ENCODE measurements at places on chromosomes 13 and 19.
A peak's percentile ranks its signal among the peaks of the same experiment; 100 is the strongest.

DNA sequence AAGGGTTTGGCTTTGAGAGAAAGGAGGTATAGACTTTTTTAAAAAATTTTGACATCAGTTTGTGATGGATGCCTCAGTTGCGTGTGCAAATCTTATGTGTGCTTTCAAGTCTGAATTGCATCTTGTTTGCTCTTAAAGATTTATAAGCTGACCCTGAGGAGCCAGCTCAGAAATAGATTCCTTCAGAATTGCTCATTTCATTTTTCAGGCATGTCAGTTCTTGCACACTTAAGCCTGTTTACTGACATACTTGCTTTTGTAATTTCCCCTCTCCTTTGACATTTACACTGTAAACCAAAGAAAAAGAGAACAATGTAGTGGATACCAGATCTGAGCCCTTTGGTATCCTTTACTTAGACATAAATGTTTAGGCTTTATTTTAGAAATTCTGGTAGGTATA lies 87.6 kb downstream of the RNF17 start:
- no peak overlapping the region for H3K27ac ChIP-seq
- H3K36me3 ChIP-seq, result no peaks in the 10 kb centered on the region
- no peak for DNase-seq
- H3K27me3 ChIP-seq, result peaks cover 7% of the 10 kb centered on the region
- H3K4me3 ChIP-seq, result no peak overlapping the region

DNA sequence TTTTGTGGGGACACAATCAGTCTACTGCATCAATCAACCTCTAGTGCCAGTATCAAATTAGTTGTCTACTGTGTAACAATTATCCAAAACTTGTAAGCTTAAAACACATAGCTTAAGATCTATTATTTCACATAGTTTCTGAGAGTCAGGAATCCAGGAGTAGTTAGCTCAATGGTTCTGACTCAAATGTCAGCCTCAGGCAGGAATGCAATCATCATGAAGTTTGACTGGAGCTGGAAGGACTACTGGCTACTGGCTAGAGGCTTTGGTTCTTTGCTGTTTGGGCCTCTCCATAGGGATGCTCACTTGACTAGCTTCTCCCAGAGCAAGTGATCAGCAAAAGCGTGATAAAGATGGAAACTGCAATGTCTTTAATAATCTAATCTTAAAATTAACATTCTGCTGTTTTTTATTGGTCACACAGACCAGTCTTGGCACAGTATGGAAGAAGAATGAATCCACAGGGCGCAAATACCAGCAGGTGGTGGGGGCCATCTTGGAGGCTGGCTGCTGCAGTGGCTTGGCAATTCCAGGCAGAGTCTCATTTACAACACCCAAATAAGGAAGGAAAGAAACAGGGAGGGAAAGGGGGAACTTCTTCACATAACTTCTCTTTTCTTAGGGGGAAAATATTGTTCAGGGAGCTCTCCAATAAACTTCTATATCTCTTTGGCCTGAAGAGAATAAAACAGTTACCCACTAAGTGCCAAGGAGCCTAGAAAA lies 15.7 kb downstream of the CAB39L start:
- no peak overlapping the region for H3K27ac ChIP-seq
- no peak overlapping the region for H3K4me3 ChIP-seq
- no peak for DNase-seq
- no peaks in the 10 kb centered on the region for H3K4me1 ChIP-seq
- peaks cover 10% of the 10 kb centered on the region for H3K36me3 ChIP-seq

DNA sequence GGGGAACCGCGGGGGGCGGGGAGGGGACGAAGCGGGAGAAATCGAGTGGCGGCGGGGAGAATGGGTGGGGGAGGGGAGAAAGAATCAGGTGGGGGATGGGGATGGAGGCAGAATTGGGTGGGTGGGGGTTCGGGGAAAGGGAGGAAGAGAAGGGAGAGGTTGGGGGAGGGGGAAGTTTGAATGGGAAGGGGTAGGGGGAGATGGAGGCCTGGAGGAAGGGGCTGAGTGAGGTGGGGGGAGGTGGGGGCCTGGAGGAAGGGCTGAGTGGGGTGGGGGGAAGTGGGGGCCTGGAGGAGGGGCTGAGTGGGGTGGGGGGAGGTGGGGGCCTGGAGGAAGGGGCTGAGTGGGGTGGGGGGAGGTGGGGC lies 403 bp upstream of the ADAMTS10 start:
- no peaks in the 10 kb centered on the region for H3K36me3 ChIP-seq
- peaks cover 5% of the 10 kb centered on the region for H3K4me1 ChIP-seq
- DNase-seq, result no peak
- H3K27ac ChIP-seq, result no peak overlapping the region

DNA sequence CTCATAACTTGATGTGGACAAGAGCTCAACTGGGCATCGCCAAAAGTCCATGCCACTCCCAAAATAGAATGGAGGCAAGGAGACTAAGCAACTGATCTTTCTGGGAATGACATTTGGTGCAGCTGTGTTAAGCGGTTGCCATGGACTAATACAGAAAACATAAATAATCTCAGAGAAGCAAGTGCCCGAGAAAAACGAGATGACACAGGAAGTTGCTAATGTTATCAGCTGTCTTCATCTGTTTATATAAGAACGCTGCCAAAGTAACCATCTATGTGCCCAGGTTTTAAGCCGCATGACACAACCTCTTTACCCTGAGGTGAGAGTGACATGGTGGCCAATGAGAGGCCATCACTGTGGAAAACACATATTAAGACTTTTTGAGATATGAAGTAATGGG lies 54.9 kb upstream of the SACS start:
- H3K36me3 ChIP-seq, result no peaks in the 10 kb centered on the region
- peak overlapping the region; percentile 74 for H3K27ac ChIP-seq
- peak; percentile 57 for DNase-seq
- H3K27me3 ChIP-seq, result no peaks in the 10 kb centered on the region
- no peak overlapping the region for H3K4me3 ChIP-seq
- no peaks in the 10 kb centered on the region for H3K4me1 ChIP-seq

- H3K27me3 ChIP-seq, result no peaks in the 10 kb centered on the region
- no peak for DNase-seq
- no peak overlapping the region for H3K27ac ChIP-seq
- H3K36me3 ChIP-seq, result no peaks in the 10 kb centered on the region
These were observed 34.6 kb downstream of the CEBPA start for GRCh38 chr19:33267706-33268105.

GRCh38 chr19:51040151-51040550 lies 5.3 kb upstream of the KLK12 start:
- no peak for DNase-seq
- H3K27me3 ChIP-seq, result peaks cover 21% of the 10 kb centered on the region
- H3K27ac ChIP-seq, result no peak overlapping the region
- no peaks in the 10 kb centered on the region for H3K36me3 ChIP-seq
- no peaks in the 10 kb centered on the region for H3K4me1 ChIP-seq

GRCh38 chr13:48906200-48906599 lies 69.5 kb upstream of the FNDC3A start:
- H3K27me3 ChIP-seq, result no peaks in the 10 kb centered on the region
- no peak overlapping the region for H3K4me3 ChIP-seq
- no peak overlapping the region for H3K27ac ChIP-seq
- no peaks in the 10 kb centered on the region for H3K36me3 ChIP-seq
- H3K4me1 ChIP-seq, result no peaks in the 10 kb centered on the region
- no peak for DNase-seq

DNA sequence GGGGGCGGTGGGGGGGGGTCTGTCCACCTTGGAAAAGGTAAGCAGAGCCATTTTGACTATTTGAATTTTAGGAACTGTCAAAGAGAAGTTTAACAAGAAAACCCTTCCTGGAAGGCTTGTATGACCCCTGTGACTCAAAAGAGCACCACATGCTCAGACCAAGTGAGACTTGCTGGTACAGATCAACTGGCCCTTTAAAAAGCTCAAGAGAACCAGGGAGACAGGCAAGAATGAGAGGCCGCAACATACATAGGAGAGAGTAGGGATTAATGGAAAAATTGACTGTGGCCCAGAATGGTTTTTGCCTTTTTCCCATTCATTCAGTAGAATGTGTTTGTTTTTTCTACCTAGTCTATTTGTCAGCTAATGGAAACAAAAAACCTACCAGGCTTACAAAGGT lies 26.2 kb upstream of the ATP8A2 start:
- H3K36me3 ChIP-seq, result peaks cover 10% of the 10 kb centered on the region
- no peak overlapping the region for H3K4me3 ChIP-seq
- no peaks in the 10 kb centered on the region for H3K4me1 ChIP-seq
- H3K27me3 ChIP-seq, result no peaks in the 10 kb centered on the region

DNA sequence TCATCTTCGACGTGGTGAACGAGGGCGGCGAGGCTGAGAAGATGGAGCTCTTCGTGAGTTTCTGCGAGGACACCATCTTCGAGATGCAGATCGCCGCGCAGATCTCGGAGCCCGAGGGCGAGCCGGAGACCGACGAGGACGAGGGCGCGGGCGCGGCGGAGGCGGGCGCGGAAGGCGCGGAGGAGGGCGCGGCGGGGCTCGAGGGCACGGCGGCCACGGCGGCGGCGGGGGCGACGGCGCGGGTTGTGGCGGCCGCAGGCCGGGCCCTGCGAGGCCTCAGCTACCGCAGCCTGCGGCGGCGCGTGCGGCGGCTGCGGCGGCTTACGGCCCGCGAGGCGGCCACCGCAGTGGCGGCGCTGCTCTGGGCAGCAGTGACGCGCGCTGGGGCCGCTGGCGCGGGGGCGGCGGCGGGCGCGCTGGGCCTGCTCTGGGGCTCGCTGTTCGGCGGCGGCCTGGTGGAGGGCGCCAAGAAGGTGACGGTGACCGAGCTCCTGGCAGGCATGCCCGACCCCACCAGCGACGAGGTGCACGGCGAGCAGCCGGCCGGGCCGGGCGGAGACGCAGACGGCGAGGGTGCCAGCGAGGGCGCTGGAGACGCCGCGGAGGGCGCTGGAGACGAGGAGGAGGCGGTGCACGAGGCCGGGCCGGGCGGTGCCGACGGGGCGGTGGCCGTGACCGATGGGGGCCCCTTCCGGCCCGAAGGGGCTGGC lies 52.6 kb downstream of the MAP4K1 start:
- peaks cover 12% of the 10 kb centered on the region for H3K27me3 ChIP-seq
- H3K4me3 ChIP-seq, result no peak overlapping the region
- H3K4me1 ChIP-seq, result no peaks in the 10 kb centered on the region
- peak; percentile 78 for DNase-seq
- H3K27ac ChIP-seq, result no peak overlapping the region

DNA sequence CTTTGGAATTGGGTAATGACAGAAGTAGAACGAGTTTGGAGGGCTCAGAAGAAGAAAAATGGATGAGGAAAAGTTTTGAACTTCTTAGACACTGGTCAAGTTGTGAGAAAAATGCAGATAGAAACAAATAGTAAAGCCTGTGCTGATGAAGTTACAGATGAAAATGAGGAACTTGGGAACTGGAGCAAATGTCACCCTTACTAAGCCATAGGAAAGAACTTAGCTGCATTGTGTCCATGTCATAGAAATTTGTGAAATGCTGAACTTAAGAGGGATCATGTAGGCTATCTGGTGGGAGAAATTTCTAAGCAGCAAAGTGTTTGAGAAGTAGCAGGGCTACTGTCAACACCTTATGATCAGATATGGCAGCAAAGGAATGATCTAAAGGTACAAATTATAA lies 289.2 kb upstream of the PCDH9 start:
- no peak overlapping the region for H3K4me3 ChIP-seq
- no peaks in the 10 kb centered on the region for H3K27me3 ChIP-seq
- H3K36me3 ChIP-seq, result no peaks in the 10 kb centered on the region
- DNase-seq, result no peak
- no peaks in the 10 kb centered on the region for H3K4me1 ChIP-seq

GRCh38 chr19:54633401-54633800 lies 3.1 kb downstream of the LILRB1 start:
- H3K4me1 ChIP-seq, result no peaks in the 10 kb centered on the region
- H3K36me3 ChIP-seq, result no peaks in the 10 kb centered on the region
- H3K27ac ChIP-seq, result no peak overlapping the region
- DNase-seq, result no peak

DNA sequence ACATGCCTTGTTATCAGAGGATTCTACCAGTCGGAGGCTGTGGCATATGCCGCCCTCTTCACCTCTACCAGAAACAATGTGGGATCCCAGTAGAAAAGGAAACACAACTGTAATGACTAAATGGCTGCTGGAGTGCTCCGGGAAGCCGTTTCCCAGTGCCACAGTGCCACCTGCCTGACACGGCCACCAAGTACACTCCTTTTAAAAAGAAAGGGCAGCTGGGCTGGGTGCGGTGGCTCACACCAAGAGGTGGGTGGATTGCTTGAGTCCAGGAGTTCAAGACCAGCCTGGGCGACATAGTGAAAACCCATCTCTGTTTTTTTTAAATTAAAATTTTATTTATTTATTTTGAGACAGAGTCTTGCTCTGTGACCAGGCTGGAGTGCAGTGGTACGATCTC lies 67.3 kb downstream of the TRPM4 start:
- peak; percentile 66 for DNase-seq
- H3K36me3 ChIP-seq, result no peaks in the 10 kb centered on the region
- H3K4me3 ChIP-seq, result peak overlapping the region; percentile 30
- no peaks in the 10 kb centered on the region for H3K4me1 ChIP-seq
- H3K27ac ChIP-seq, result no peak overlapping the region

GRCh38 chr19:5575590-5575989 lies 7.8 kb upstream of the TINCR start:
- H3K27ac ChIP-seq, result no peak overlapping the region
- no peaks in the 10 kb centered on the region for H3K36me3 ChIP-seq
- DNase-seq, result no peak
- peaks cover 7% of the 10 kb centered on the region for H3K4me1 ChIP-seq

DNA sequence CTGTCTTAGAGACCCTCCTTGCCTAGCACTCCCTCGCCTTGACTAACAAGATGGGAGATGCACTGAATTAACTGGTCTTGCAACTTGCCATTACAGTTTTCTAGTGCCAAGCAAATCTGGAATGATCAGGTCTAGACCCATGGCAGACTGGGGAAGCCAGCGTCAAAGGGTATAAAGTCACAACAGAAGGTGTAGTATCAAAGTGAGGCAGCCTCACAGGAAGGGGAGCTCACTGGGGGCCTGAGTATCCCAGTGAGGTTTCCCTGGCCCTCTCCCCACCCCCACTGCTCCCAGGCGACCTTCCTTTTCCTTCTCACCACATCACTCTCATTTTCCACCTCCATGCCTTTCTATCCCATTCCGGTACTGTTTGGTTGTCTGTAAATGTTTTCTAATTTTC lies 83.5 kb upstream of the DOCK9 start:
- H3K4me1 ChIP-seq, result peaks cover 13% of the 10 kb centered on the region
- H3K4me3 ChIP-seq, result no peak overlapping the region
- no peaks in the 10 kb centered on the region for H3K36me3 ChIP-seq
- no peak for DNase-seq

GRCh38 chr19:49019242-49019932 lies 2.5 kb upstream of the LHB start:
- DNase-seq, result peak; percentile 91
- peak overlapping the region; percentile 46 for H3K4me3 ChIP-seq
- H3K27ac ChIP-seq, result no peak overlapping the region
- no peaks in the 10 kb centered on the region for H3K36me3 ChIP-seq
- H3K27me3 ChIP-seq, result no peaks in the 10 kb centered on the region

- no peaks in the 10 kb centered on the region for H3K27me3 ChIP-seq
- peaks cover 16% of the 10 kb centered on the region for H3K4me1 ChIP-seq
- H3K27ac ChIP-seq, result no peak overlapping the region
- no peaks in the 10 kb centered on the region for H3K36me3 ChIP-seq
These were observed 4.1 kb downstream of the KATNAL1 start for GRCh38 chr13:30303269-30303668.

GRCh38 chr13:109949397-109949796 lies 163.0 kb upstream of the IRS2 start:
- H3K36me3 ChIP-seq, result no peaks in the 10 kb centered on the region
- H3K4me1 ChIP-seq, result no peaks in the 10 kb centered on the region
- no peak for DNase-seq
- H3K27ac ChIP-seq, result no peak overlapping the region

Measured in SK-N-SH (cell line).